ENCODE measurements at places on chromosomes 2 and 18.

- DNase-seq = no peak
Observed at GRCh38 chr2:28074137-28074536, 183.6 kb downstream of the BABAM2 start.

DNA sequence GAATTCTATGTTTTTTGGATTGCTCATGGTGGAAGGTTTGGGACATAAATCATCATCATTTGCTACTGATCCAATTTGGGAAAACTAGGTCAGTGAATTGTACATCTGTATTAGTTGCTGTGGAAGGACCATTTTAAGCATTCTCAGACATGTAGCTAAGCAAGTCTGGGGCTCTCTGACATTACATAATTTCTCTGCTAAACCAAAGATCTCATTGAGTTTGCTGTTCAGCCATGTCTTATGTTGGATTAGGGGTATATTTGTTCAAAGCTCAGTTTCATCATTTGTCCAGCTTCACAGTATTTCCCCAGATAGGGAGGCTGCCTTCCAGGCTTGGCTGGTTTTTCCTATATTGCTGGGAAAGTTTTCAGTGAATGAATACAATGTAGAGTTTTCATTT is 399.7 kb downstream of the MTX2 start:
- DNase-seq = no peak

DNA sequence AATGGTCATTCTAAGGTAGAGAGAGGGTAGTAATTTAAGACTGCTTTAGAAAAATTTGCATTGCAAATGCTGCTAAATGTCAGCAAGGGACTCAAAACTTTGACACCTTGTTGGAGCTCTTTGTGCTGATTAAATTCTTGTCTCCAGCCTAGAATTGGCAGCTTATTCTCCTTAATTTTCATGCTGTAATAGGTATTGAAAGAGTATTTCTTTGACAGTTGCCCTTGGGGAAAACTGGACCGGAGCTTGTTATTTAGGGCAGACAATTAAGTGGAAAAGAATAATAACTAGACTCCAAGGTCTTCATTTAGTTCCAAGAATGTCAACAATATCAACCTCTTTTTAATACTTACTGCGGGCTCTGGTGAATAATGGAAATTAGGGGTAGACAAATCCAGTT is 264.0 kb downstream of the TPGS2 start:
- DNase-seq = no peak

DNA sequence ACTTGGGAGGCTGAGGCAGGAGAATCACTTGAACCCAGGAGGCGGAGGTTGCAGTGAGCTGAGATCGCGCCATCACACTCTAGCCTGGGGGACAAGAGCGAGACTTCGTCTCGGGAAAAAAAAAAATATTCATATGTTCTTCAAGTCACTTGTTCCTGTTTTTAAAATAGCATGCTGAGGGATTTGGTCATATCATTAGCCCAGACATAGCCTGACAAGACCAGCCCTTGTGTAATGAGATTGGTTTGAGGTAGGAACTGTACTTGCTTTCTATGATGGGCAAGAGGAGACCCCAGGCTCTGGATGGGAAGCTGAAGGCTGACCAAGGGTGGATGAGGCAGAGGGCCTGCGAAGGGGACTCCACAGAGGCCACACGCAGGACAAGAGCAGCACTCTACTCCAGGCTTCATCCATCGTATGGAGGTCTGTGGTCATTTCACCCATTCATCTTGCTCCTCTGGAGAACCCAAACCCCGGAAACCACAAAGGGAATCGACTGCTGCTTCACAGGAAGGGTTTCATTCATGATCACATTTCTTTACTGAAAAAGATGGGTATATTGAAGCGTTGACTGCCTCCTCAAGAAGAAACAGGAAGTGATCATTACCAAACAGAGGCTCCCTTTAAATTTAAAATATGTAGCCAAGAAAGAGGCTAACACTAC is 87.1 kb upstream of the ZNF397 start:
- no peak for DNase-seq

- DNase-seq = no peak
Observed at GRCh38 chr18:48673456-48673852, 134.6 kb downstream of the CTIF start.

DNA sequence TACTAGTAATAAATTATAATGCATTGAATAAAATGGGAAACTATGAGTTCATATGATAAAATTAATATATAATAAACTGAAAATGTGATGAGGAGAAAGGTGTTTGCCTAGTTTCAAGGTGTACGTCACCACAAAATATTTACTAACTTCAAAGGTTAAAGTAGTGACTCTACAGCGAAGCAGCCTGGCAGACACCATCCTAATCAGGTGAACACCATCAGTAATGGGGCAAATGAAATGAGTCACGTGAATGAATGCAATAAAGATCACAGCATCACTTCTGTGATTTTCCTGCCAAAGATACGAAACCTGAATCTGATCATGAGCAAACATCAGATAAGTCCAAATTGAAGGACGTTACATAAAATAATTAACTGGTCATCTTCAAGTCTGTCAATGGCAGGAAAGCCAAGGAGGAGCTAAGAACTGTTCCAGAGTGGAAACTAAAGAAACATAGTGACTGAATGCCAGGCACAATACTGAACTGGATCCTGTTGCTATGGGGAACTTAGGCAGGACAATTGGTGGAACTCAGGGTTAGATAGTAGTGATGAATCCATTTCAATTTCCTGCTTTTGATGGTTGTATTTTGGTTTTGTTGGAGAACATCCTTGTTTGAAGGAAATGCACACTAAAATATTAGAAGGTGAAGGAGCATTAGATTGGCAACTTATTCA is 12.1 kb upstream of the NOSTRIN start:
- DNase-seq = no peak

GRCh38 chr2:212945526-212945925 is 205.9 kb downstream of the IKZF2 start:
- DNase-seq = no peak

GRCh38 chr18:75240433-75240832 is 29.8 kb downstream of the TSHZ1 start:
- no peak for DNase-seq

- no peak for DNase-seq
Observed at GRCh38 chr2:132860220-132860619, 190.2 kb upstream of the LYPD1 start.

DNA sequence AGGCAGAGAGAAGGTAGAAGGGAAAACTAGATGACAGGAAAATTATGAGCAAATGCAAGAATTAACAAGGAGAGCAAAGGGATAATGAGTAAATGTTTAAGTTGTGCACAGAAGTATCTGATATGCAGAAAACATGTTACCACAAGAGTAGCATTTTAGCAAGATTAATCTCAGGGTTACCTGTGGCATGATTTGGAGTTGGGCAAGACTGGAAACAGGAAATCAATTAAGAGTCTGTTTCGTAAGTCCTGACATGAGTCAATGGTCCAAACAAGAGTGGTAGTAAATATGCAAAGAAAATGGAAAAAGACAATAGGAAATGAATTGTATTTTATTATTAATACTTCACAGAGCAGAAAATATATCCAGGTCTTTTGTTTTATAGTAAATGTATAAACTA is 17.3 kb upstream of the MTX2 start:
- DNase-seq = no peak

DNA sequence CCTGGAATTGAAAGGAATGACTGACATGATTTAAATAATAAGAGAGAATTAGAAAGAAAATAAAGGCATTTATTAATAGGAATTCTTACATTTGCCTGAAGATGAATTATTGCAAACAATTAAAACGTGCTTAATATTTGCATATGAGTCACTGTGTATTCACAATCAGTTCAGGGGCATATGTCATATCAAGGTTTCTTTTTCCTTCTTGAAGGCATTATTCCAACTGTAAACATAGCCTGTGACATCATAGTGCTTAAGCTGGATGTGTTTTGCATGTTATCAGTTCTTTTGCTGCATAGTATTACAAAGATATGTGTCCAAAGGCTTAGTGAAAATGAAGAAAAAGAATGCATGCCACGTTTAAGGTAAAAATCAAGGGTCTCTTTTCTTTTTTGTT is 80.8 kb downstream of the MEIS1 start:
- DNase-seq = no peak

- DNase-seq = no peak
Observed at GRCh38 chr2:239131521-239131920, 269.3 kb downstream of the HDAC4 start.

DNA sequence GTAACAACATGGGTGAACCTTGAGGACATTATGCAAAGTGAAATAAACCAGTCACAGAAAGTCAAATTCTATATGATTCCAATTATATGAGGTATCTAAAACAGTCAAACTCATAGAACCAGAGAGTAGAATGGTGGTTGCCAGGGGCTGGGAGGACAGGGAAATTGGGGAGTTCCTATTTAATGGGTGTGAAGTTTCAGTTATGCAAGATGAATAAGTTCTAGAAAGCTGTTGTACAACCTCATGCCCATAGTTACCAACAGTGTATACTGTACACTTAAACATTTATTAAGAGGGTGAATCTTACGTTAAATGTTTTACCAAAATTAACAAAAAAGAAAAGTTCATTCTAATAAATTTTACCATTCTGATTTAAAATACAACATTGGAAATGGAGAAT is 92.7 kb upstream of the WDSUB1 start:
- no peak for DNase-seq

DNA sequence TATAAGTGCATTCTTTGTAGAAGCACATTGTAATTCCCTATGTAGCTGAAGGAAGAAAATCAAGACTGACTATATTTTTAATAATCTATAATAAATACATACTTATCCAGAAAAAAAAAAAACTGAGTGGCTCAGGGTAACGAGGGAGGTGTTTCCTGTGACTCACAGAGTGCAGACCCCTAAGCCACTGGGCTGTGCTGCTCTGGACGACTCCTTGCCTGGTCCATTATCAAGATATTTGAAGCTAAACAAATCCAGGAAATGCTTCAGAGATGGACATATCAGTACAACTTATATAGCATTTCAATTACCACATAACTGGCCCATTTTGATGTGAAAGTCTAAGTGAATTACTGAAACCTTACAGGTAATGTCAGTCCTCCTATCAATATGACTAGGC is 80.6 kb downstream of the PIGN start:
- no peak for DNase-seq

DNA sequence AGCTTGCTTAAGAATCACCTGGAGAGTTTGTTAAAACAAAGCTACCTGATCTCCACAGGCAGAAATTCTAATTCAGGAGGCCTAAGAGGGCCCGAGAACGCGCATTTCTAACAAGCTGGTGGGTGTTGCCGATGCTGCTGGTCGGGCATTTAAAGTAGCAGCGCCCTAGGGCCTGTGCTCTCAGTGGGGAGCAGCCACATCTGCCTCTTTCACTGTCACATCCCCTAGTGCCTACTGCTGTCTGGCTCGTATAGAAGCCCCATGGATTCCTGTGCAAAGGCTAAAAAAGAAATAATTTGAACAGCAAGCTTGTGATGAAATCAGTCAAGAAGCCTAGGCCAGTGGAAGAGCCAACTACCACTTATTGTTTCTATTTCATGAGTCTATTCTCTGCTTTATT is 126.7 kb upstream of the SMIM21 start:
- no peak for DNase-seq

DNA sequence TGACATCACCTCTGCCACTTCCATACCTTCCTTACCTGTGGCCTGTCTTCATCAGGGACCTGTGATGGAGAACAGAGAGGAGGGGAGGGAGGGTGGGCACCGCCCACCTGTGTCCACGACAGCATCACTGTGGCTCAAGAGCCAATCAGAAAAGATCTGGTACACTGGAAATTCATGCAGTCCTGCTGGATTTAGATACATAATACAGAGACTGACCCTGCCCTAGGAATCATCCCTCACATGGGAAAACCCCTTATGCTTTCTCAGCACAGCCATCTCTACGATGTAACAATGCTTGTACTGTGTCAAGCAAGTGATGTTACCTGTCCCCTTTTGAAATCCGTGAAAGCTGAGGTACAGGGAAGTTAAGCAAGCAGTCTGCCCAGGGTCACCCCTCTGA is 145.6 kb upstream of the EPAS1 start:
- no peak for DNase-seq

DNA sequence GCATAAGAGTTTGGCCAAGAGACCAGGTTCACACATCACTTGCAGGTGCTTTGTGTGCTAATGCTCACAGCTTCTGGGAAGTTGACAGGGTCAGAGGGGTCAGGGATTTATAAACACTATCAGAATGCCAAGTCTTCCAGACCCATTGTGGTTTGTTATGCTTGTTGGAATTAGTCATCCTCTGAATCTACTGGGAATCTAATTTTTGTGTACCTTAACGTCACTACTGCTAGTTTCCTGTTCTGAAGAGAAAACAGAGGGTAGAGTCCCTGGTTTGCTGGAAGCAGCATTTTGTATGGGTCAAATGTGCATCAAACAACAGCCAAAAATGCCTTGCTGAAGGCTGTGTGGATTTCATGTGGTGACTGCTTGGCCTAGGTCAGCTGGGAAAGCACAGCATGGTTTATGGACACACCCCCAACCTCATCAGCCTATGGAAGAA is 33.3 kb downstream of the ANTXR1 start:
- no peak for DNase-seq

GRCh38 chr2:169361706-169362117 is 622 bp downstream of the LRP2 start:
- no peak for DNase-seq

DNA sequence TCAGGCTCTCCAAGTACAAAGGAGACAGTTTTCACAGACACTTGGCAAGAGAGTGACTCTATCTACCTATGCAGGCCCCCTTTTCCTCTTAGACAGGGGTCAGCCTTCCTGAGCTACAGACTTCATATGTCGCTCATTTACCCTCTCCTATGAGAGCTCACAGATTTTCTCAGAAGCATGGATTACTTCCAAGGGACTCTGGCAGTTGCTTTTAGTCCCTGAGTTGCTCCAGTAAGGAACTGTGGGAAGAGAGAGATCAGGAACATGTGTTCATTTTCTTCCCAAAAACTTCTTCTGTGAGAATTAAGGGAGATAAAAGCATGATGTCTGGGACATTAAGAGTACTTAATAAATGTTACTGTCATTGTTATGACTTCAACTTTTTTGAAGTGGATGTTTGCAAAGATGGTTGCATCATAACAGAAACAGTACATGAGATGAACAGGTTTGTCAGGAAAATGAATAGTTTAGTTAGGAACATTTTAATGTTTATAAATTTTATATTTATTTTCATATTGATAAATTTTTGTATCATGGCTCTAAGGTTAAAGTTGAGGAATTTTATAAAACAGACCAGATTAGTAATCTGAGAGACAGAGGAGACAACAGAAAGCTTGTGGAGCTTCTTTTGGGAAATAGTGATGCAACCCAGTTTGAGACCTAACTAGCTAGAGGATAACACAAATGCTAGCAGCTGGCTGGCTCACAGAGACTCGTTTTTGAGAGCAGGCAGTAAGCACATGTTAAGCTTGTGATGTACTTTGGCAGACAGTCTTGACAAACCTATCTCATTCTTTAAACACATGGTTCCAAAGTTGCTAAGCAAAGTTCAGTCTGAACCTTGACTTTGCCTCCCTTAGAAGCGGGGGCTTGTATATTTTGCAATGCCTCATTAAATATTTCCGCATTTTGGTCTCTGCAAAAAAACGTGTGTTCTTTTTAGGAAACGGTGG is 21.7 kb upstream of the UGP2 start:
- DNase-seq = no peak

DNA sequence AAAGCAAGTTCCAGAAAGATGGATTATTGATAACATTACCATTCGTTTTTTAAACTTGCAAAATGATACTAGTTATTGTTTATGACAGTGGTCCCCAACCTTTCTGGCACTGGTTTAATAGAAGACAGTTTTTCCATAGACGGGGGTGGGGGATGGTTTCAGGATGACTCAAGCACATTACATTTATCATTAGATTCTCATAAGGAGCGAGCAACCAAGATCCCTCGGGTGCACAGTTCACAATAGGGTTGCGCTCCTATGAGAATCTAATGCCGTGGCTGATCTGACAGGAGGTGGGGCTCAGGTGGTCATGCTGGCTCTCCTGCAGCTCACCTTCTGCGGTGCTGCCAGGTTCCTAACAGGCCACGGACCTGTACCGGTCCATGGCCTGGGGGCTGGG is 86.2 kb downstream of the BCL2 start:
- no peak for DNase-seq

Measured in NCI-H774 (cell line).